ENCODE measurements at places on chromosomes 4 and X.

- peak; percentile 49 for DNase-seq
Observed at GRCh38 chr4:27278615-27279375, 418.2 kb downstream of the STIM2 start.

- no peak for DNase-seq
Observed at GRCh38 chrX:49001521-49002090, 458 bp downstream of the GRIPAP1 start.

DNA sequence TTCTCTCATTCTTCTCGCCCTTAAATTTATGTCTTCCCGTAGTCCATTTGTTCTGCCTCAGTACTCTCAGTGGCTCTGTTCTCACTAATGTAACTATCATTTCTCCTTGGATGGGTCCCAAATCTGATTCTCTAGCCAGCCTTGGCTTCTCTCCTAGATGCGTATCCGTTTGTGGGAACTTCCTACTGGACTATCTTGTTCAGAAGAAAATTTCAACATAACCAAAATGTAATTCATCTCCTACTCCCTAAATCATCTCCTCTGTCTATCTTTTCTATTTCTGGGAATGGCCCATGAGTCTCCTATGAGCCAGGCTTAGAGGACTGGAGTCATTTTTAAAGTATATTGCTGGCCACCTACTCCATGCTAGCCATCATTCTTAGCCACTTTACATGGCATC, 4.4 kb upstream of the C4orf36 start:
- no peak for DNase-seq

GRCh38 chrX:45750639-45751038, 550.0 kb upstream of the DIPK2B start:
- DNase-seq: no peak

- no peak for DNase-seq
Observed at GRCh38 chrX:154327038-154327820, 31.6 kb downstream of the TKTL1 start.
